ENCODE measurements at places on chromosomes 2 and 18. TPM values are rescaled to one million over a fixed set of nuclear protein-coding genes. Genes with fewer than 3 reads are reported as not detected.

DNA sequence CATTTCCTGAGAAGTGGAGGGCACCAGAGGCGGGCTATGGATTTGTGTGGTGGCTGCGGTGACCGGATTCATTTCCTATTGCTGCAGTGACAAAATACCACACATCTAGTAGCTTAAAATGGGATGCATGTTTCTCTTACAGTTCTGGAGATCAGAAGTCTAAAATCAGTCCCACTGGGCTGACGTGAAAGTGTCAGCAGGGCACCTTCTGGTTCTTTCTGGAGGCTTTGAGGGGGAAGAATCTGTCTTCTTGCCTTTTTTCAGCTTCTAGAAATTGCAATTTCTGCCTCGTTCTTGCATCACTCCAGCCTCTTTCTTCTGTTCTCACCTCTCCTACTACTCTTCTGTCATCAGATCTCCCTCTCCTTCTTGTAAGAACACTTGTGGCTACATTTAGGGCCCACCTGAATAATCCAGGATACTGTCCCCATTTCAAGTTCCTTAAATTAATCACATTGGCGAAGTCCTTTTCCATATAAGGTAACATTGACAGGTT lies 111.2 kb downstream of the MARCHF4 start:
- no peaks in the 10 kb centered on the region for H3K4me1 ChIP-seq
- no peak for DNase-seq
- H3K36me3 ChIP-seq = no peaks in the 10 kb centered on the region
- H3K4me3 ChIP-seq = no peak overlapping the region

GRCh38 chr18:57733861-57734260 lies 69.3 kb downstream of the ATP8B1 start:
- no peaks in the 10 kb centered on the region for H3K27me3 ChIP-seq
- no peak for DNase-seq
- no peak overlapping the region for H3K4me3 ChIP-seq
- H3K4me1 ChIP-seq = peaks cover 35% of the 10 kb centered on the region
- H3K36me3 ChIP-seq = peaks cover 9% of the 10 kb centered on the region

GRCh38 chr18:36623681-36624190 lies 205.1 kb downstream of the TPGS2 start:
- no peaks in the 10 kb centered on the region for H3K27me3 ChIP-seq
- peak; percentile 38 for DNase-seq
- H3K27ac ChIP-seq = no peak overlapping the region
- H3K4me3 ChIP-seq = no peak overlapping the region
- no peaks in the 10 kb centered on the region for H3K36me3 ChIP-seq
- H3K4me1 ChIP-seq = peaks cover 13% of the 10 kb centered on the region

DNA sequence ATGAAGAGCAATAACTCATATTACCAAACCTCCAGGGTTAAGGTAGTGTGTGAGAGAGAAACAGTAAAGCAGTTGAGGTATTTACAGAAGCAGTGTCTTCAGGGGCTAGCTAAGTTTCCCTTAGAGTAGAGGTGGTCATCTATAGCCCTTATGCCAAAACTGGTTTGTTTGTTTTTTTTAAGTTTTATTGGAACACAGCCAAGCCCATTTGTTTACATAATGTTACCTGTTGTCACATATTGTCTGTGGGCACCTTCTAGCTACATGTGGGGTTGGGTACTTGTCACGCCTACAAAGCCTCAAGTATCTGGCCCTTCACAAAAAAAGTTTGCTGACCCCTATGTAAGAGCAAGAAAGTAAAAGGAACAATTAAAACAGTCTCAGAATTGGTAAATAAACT lies 39.4 kb downstream of the ACTR2 start:
- peaks cover 50% of the 10 kb centered on the region for H3K36me3 ChIP-seq
- no peak overlapping the region for H3K27ac ChIP-seq
- H3K27me3 ChIP-seq = no peaks in the 10 kb centered on the region
- H3K4me1 ChIP-seq = peaks cover 16% of the 10 kb centered on the region
- H3K4me3 ChIP-seq = no peak overlapping the region

GRCh38 chr18:13409997-13410396 lies 191.4 kb downstream of the LDLRAD4 start:
- no peak for DNase-seq
- no peak overlapping the region for H3K27ac ChIP-seq
- no peaks in the 10 kb centered on the region for H3K27me3 ChIP-seq
- no peaks in the 10 kb centered on the region for H3K4me1 ChIP-seq

DNA sequence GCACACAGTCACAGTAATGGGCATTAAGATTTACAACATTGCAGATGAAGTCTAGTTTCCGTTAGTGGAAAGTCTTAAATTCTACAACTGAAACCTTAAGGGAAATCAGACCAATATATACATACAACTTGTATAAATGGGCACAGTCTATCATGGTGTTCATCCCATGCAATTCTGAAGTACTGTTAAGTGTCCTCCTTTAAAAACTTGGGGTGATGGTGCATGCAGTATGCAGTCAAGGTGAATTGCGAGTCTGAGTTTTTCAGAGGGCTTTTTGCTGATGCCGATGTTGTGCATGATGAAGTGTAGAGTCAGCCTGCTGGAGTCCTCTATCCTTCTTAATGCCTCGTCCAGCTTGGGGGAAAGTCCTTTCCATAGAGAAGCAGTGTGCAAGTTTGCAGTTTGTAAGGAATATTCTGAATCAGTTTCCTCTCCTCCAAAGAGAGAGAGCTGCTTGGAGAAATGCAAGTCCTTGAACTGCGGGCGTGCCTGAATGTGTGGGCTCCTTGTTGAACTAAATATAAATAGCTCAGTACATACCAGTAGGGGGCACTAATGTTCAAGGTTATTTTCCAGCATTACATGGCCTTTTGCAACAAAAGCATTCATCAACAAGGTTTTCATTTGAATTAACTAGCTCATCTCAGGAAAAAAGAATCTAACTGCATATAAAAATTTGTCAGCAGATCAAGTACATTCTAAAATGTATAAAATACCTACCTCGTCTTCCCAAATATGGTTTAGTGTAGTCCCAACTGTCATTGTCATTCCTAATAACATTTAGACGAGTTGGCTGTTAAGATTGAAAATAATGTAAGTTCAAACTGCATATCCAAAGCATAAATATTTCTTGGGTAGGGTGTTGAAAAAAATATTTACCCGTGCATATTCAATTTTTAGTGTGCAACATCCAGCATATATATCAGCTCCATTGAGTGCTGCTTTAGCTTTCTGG lies 21.3 kb downstream of the HNRNPLL start:
- H3K36me3 ChIP-seq = peaks cover 26% of the 10 kb centered on the region
- peaks cover 11% of the 10 kb centered on the region for H3K4me1 ChIP-seq
- DNase-seq = peak; percentile 80
- no peaks in the 10 kb centered on the region for H3K27me3 ChIP-seq

- DNase-seq = no peak
- no peaks in the 10 kb centered on the region for H3K36me3 ChIP-seq
- peaks cover 71% of the 10 kb centered on the region for H3K4me1 ChIP-seq
- peak overlapping the region; percentile 29 for H3K4me3 ChIP-seq
- peak overlapping the region; percentile 98 for H3K27ac ChIP-seq
Observed at GRCh38 chr2:234980451-234981187, 28.8 kb downstream of the SH3BP4 start.

DNA sequence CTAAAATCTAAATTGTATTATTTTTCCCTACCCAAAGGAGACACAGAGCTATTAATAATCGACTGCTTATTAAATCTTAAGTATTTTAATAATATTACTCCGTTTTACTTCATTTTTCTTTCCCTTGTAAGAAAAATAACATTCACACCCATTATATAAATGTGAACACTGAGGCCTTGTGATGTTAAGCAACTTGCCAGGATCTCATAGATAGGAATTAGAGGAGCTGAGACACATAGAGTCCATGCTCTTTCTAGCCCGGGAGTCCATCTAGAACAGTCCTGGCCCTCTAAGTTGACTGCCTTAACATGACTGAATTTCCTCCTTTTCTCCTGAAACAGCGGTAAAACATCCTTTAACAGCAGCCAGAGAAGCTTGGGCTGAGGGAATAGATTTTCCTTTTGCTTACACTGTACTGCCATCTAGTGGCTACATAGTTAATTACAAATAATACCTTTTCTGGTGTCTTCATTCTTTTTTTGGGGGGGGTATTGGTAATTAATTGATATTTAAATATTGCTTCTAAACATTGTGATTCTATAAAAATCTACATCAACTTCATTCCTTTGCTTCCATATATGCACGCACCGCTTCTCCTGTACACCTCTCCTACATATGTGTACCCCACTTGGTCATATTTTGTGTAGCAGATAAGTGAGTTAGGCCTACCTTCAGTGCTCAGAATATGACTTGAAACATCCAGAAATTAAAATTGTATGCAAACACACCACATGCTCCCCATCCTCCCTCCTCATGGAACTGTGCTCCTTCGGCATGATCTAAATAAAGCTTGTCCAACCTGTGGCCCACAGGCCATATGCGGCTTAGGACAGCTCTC lies 125.8 kb upstream of the HNMT start:
- peak; percentile 73 for DNase-seq
- no peak overlapping the region for H3K27ac ChIP-seq
- H3K4me1 ChIP-seq = no peaks in the 10 kb centered on the region
- H3K36me3 ChIP-seq = no peaks in the 10 kb centered on the region
- H3K27me3 ChIP-seq = no peaks in the 10 kb centered on the region

DNA sequence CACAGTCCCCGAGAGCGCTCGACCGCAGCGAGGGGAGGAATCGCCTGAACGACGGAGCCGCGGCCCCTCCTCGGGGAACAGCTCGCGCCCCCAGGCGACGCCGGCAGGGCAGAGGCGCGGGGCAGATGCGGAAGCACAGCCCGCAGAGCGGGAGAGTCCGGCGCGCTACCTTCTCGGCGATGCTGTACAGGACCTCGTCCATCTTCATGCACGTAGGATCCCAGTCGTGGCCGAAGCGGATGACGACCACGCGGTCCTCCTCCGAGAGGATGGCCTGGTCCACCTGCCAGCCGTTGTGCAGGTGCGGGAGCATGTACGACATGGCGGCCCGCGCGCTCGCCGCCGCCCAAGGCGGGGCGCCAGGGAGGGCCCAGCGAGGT lies 302 bp downstream of the TXNL4A start:
- H3K4me1 ChIP-seq = peaks cover 9% of the 10 kb centered on the region
- peak overlapping the region; percentile 93 for H3K27ac ChIP-seq
- peaks cover 9% of the 10 kb centered on the region for H3K36me3 ChIP-seq
- H3K27me3 ChIP-seq = no peaks in the 10 kb centered on the region
- H3K4me3 ChIP-seq = peak overlapping the region; percentile 98
- DNase-seq = peak; percentile 74

GRCh38 chr2:134161170-134161547 lies 92.7 kb upstream of the MGAT5 start:
- no peak for DNase-seq
- H3K27ac ChIP-seq = no peak overlapping the region
- no peaks in the 10 kb centered on the region for H3K4me1 ChIP-seq
- no peak overlapping the region for H3K4me3 ChIP-seq
- H3K27me3 ChIP-seq = no peaks in the 10 kb centered on the region

DNA sequence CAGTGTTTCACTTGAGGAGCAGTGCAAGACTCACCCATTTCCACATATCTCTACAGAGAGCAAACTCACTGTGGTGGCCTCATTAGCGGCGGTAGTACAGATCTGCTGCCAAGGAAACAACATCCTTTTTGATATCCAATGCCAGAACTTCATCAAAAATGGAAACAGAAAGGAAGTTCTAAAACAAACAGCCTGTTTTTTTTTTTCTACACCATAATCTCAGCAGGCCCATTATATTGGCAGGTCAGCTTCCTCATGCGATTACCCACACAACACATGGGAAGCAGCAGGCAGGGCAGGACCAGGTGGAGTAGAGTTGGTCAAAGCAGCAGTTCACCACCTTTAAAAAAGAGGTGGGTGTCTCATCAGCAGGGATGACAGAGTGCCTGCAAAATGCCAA lies 678.9 kb upstream of the CELF4 start:
- H3K27me3 ChIP-seq = no peaks in the 10 kb centered on the region
- no peak for DNase-seq
- H3K4me1 ChIP-seq = no peaks in the 10 kb centered on the region
- no peak overlapping the region for H3K27ac ChIP-seq

DNA sequence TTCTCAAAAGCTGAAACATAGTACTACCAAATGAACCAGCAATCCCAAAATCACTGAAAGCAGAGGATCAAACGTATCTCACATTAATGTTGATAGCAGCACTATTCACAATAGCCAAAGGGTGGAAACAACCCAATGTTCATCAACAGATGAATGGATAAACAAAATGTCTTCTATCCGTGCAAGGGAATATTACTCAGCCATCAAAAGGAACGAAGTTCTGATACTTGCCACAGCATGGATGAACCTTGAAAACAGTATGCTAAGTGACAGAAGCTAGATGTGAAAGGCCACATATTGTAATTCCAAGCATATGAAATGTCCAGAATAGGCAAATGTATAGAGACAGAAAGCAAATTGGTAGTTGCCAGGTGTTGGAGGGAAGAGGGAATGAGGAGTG lies 57.0 kb upstream of the CHMP1B start:
- H3K4me3 ChIP-seq = no peak overlapping the region
- peaks cover 3% of the 10 kb centered on the region for H3K27me3 ChIP-seq
- no peaks in the 10 kb centered on the region for H3K36me3 ChIP-seq
- no peak for DNase-seq

DNA sequence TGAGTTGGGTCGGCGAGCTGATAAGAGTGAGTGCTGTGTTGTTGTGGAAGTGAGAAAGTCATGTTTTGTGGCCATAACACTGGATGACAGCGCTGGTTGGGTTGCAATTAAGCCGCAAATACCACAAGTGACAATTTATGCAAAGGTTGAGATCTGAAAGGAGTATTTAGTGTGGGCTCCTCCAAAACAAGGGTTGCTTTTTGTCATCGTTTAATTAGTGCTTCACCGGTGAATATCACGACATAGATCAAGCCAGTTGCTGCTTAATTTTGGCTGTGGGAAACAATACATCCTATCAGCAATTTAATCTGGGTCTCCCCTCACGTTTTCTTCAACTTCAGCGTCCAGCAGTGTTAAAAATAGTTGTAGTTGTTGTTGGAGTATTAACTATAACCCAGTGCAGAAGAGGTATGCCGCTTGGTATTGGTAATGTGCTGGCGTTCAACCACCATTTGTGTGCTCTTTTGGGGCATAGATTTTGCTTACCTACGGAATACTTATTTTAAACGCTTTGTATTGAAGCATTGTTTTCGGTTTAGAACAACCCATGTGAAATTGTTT lies 662 bp downstream of the ACVR2A start:
- no peaks in the 10 kb centered on the region for H3K27me3 ChIP-seq
- peak overlapping the region; percentile 85 for H3K4me3 ChIP-seq
- DNase-seq = peak; percentile 51

DNA sequence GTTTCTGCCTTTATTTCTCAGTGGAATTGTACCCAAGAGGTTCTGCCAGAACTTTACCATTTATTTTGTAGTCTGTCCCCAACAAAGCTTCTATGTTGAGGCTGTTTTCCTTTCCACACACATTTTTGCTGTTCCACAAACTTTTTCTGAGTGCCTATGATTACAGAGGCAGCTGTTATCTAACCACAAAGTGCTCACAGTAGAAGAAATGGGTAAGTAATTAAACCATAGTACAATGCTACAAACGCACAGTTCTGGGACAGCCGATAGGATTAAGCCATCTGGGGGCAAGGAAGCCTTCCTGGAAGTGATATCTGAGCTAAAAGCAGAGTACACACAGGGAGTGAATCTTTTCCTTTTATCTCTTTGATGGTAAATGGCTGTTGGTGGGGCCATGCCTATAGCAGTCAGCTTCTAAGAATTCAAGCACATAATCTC lies 3.9 kb upstream of the MGAT4A start:
- no peak overlapping the region for H3K4me3 ChIP-seq
- H3K4me1 ChIP-seq = no peaks in the 10 kb centered on the region
- H3K27me3 ChIP-seq = peaks cover 59% of the 10 kb centered on the region
- no peak for DNase-seq
- no peaks in the 10 kb centered on the region for H3K36me3 ChIP-seq
- H3K27ac ChIP-seq = no peak overlapping the region

The CYTIP gene
- polyA plus RNA-seq = not detected

The SCTR gene
- not detected for polyA plus RNA-seq

The CYS1 gene
- 3.1 TPM for polyA plus RNA-seq

The SKOR2 gene
- polyA plus RNA-seq = not detected

The GYPC gene
- polyA plus RNA-seq = 45.8 TPM

The ADAM23 gene
- polyA plus RNA-seq = 1.7 TPM

The ATP6V1B1 gene
- polyA plus RNA-seq = 0.60 TPM

The PROKR1 gene
- not detected for polyA plus RNA-seq

The STK36 gene
- polyA plus RNA-seq = 22.2 TPM

All from GM23248 (cell line).